ENCODE measurements at places on chromosomes 2 and 18.

DNA sequence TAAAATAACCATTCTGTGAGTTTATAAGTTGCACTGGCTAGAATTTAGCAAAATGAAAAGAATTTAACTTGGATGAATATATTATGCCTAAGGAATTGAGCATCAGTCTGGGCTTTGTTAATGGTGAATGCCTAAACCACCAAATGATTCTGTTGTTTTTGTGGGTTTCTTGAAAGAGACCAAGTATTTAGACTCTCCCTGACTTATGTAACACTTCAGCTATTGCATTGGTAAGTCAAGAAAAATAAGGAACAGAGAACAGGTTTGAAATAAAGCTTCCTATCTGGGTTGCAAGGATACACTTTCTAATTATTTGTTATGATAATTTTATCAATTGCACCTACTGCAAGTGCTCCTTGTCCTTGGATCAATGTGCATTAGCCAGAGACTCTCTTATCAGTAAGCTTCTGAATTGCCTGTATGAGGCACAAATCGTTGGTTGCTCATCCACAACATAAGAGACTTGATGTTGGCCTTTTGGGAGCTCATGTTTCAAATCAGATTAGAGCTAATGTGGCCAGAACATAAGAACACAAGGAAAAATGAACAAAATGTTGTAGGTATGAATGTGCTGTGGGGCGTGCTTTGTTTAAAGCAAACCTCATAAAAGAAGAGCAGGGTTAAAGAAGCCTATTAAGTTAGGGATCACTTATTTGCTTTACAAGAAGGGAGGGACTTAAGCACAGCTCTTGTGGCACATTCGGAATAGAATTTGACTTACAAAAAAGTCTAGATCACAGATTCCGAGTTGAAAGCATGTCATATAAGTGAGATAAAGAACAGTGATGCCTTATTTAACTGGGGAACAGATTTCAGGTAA lies 37.2 kb downstream of the PRKCE start:
- DNase-seq: no peak

DNA sequence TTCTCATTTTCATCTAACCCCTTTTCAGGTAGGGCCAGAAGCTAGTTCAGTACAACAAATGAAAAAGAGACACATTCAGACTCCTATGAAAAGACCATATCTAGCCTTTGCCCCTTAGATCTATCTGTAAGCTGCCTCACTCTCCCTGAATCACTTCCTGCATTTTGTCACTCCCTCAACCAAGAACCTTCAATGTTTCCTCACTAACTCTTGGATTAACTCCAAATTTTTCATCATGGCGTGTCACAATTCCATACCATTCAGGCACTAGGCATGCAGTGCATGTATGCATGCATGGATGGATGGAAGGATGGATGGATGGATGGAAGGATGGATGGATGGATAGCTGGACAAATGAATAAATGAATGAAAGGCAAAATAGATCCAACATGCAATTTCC lies 356.9 kb downstream of the TNS1 start:
- peak; percentile 78 for DNase-seq

DNA sequence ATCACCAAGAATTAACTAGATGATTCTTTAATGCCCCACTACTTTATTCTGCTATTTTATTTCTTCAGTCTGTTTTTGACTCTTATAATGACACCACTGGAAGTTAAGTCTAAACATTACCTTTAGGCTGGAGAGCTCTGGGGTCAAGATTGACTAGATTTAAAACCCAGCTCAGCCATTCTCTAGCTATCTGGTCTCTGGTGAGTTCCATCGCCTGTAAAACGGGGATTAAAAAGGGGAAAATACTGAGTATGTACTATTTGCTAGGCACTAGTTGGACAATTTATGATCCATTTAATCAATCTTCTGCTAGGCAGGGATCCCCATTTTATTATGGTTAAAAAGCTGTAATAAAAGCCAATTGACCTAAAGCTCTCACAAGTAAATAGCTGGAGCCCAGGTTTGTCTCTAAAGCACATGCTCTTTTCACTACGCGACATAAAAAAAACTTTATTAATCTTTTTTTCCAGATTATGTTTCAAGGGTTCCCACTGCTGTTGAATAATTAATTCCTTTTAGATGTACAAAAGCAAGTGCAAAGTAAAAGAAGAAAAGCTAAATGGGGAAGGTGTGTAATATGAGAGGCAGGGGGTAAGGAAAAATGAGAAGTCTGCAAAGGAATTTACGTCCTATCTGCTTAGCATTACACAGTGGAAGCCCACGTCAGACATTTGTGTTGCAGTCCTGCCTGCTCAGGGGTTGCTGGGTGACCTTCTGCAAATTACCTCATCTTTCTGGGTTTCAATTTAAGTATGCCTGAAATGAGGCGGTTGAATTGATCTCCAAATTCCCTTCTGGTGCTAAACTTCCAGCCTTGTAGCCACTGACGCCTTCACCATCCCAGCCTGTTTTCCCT lies 918 bp upstream of the NABP1 start:
- peak; percentile 87 for DNase-seq

DNA sequence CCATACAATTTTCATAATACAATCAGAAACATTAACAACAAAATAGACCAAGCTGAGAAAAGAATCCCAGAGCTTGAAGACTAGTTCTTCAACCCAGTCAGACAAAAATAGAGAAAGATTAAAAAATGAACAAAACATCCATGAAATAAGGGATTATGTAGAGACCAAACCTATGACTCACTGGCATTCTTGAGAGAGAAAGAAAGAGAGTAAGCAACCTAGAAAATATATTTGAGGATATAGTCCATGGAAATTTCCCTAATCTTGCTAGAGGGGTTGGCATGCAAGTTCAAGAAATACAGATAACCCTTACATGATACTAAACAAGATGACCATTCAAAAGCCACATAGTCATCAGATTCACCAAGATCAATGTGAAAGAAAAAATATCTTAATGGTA lies 281.7 kb downstream of the CCDC85A start:
- peak; percentile 6 for DNase-seq

GRCh38 chr2:172335736-172336135 lies 91.7 kb upstream of the ITGA6 start:
- no peak for DNase-seq

DNA sequence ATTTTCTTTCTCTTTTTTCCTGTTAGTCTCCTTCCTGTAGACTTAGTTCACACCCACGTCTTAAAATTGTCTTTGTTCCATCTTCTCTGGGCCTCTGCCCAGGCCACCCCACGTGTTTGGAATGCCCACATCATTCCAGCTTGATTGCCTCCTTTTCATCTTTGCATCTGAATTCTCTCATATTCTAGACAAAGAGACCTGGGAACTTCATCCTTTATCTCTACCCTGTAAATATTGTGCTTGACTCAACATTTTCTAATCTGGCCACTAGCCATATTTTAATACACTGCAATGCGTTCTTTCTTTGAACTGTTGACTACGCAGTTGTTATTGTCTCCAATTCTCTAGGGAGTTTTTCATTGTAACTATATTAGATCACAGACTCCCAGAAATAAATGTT lies 187.5 kb upstream of the NRXN1 start:
- peak; percentile 13 for DNase-seq

DNA sequence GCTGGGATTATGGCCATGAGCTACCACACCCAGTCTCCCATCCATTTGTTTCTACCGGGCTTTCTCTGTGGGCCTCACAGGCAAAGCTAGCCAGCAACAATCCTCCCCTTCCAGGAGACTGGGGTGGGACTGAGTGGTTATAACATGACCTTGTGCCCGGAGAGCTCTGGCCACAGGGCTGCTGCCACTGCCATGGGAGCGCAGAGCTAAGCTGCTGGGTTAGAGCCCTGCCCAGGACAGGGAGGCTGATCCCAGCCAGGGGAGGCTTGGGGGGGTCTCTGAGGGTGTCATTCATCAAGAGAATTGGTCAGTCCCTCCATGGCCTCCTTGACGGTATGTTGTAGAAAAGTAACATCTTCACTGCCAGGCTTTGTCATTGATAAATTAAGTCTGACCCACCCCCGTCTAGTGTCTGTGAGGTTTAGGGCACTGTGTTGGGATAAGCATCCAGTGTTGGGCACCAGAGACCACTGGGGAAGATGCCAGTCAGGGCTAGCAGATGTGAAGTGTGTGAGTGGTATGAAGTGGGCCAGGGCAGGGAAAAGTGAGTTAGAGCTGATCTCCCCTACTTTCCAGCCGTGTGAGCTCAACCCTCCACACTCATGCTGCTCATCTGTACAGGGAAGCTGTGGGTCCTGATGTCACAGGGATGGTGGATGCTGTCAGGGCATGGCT lies 368.4 kb upstream of the HS6ST1 start:
- no peak for DNase-seq

DNA sequence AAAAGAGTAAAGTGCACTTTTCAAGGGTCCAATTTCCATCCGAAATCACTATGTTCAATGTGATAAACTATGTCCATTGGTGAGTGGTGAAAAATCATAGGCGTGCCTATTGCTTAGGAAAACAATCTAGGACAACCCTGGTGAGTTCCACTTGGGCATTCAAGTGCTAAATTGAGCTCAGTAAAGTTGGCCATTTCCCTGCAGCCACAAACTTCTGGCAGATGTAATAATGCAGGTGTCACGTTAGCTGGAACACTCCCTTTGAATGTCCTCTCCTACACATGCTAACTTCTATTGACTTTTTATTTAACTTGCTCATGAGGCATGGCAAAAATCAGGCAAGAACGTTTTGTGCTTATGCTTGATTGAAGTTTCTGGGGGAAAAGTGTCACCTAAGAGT lies 67.1 kb downstream of the CPS1 start:
- no peak for DNase-seq

GRCh38 chr2:173815772-173816171 lies 149.4 kb downstream of the SP3 start:
- DNase-seq: no peak

DNA sequence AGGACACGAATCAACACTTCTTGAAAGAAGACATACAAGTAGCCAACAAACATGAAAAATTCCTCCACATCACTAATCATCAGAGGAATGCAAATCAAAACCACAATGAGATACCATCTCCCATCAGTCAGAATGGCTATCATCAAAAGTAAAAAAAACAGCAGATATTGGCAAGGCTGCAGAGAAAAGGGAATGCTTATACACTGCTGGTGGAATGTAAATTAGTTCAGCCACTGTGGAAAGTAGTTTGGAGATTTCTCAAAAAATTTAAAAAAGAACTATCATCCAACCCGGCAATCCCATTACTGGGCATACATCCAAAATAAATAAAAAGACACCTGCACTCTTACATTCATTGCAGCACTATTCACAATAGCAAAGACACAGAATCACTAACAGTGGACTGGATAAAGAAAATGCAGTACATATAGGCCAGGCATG lies 78.7 kb downstream of the GRB14 start:
- DNase-seq: peak; percentile 92

- DNase-seq: no peak
These were observed 9.4 kb upstream of the CRYBA2 start for GRCh38 chr2:219002395-219003266.

- no peak for DNase-seq
These were observed 23.7 kb upstream of the ROCK2 start for GRCh38 chr2:11368059-11368572.

GRCh38 chr2:73920577-73921545 lies 5.8 kb upstream of the DGUOK start:
- peak; percentile 21 for DNase-seq

- no peak for DNase-seq
These were observed 11.8 kb downstream of the FN1 start for GRCh38 chr2:215423928-215424540.

DNA sequence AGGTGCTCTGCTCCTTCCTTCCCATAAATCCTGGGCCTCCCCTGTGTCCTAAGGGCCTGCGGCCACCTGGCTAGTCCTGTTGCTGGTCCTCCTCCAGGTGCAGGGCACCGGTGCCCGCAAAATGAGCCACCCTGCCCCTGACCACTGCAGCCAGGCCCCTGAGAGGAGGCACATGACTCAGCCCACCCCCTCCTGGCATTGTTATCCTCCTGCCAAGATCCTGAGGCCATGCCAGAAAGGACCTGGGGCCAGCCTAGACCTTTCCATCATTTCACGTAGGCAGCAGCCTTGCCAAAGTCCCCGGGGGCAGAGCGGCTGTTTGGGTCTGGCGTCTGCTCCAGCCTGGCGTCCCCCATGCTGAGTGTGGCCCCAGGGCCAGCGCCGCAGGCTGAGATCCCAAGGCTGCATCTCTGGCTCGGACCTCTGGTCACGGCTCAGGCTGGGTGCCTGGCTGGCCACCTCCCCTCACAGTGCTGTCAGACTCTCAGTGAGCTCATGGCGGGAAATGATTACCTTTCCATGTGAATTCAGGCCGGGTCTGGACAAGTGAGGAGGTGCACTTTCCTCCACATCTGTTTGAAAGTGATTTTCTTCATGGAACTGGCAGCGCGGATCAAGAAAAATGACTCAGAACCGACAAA lies 81.0 kb downstream of the NDUFA10 start:
- DNase-seq: no peak

DNA sequence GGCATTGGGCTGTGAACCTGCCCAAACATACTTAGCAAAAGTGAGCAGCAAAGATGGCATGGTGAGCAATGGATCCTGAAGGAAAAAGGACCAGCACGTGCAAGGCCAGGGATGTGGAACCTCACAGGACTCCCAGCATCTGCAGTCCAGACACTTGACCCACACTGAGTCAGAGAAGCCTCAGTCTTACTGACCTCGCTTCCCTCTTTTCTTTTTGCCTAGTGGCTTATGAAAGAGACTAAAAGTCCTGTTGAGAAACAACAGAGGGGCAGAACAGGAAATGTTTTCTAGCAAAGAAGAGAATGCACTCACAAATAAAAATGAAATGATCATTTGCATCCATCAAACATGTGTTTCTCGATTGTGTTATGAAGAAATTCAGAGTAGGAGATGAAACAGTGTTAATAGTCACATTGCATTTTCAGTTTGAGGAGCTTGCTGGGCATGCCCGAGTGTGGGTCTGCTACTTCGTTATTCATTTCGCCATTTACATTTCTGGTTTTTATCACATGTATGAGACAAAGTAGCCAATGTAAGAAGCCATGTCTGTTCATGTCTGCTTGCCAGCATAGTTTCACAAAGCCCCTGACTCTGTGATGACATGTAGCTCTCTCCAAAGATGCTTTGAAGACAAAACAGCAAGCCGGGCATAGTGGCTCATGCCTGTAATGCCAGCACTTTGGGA lies 118.4 kb downstream of the INO80D start:
- no peak for DNase-seq

GRCh38 chr18:11587846-11588245 lies 21.6 kb upstream of the SLC35G4 start:
- DNase-seq: no peak

- DNase-seq: no peak
These were observed 135.1 kb downstream of the RIT2 start for GRCh38 chr18:42980426-42980825.

DNA sequence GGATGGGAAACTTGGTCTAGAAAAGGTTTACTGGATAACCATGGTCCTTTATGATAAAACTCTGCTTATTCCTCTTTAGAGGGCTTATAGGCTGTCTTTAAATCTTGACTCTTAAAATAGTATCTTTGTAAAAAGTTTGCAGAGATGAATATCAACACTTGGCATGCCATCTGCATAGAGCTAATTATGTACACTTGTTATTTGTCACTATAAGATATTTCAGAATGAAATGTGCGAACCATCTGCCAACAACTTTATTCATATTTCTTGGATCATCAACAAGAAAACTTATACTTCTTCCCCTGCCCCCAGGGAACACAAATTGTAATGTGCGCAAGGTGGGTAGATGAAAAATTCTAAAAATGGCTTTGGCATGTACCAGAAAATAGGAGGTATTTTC lies 653.0 kb upstream of the CHAC2 start:
- DNase-seq: no peak
